Stimulated activated CD4-positive, alpha-beta T cell treated with anti-CD3 and anti-CD28 coated beads, Interleukin-2, amount 100 ng/mL, for 4 hours (primary cell): ENCODE measurements at places on chromosomes 4 and X.

DNA sequence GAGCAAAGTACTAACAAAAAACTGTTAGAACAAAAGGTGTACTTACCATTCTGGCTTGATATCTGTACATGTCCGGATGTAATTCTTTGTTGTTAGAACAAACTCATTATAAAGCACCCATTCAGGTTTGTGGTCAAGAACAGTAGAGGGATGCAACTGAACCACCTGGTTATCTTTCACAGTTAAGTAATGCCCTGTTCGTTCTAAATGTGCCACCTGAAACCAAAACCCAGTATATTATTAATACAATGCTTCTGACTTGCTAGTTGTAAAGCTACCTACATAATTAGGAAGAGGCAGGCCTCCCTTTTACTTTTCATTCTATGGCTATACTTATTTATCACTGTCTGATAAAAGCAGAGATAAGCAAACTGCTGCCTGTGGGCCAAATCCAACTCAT lies 54.8 kb downstream of the DHX15 start:
- DNase-seq: no peak

DNA sequence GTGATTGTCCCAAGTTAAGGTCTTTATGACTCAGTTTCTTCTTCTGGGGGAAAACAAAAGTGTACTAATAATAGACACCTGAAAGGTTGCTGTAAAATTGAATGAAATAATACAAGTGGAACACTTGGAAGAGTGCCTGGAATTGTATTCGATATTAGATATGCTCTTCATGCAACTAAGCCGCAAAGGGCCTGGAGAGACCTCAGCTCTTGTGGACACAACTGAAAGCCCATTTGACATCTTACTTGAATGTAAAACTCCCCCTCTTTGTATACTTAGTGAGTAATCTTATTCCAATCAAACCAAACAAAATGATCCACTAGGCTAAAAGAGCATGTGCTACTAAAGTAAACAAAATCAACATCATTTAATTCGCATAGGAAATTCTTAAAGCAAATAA lies 511 bp upstream of the MAP9 start:
- no peak for DNase-seq

DNA sequence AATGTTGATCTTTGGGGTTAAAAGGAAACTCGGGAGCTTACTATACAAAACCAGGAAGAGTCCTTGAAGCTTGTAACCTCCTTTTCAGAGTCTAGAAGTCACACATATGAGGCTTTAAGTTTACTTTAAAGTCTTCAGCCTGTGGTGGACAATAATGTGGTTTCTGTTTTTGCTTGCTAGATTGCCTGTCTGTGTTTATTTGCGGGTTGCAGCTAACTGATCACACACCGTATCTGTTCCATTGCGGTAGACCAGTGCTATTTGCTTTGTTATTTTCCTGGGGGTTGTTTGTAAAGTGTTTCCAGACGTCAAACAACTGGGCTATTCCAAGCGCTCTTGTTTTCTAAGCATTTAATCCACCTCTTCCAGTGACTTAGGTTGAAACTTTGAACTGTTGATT lies 143.0 kb upstream of the GYPA start:
- no peak for DNase-seq

GRCh38 chr4:151950993-151951670 lies 190.3 kb upstream of the GATB start:
- no peak for DNase-seq

- DNase-seq: no peak
These were observed 12.7 kb upstream of the PAQR3 start for GRCh38 chr4:78951862-78952472.

GRCh38 chr4:174742561-174742960 lies 86.5 kb downstream of the GLRA3 start:
- no peak for DNase-seq

DNA sequence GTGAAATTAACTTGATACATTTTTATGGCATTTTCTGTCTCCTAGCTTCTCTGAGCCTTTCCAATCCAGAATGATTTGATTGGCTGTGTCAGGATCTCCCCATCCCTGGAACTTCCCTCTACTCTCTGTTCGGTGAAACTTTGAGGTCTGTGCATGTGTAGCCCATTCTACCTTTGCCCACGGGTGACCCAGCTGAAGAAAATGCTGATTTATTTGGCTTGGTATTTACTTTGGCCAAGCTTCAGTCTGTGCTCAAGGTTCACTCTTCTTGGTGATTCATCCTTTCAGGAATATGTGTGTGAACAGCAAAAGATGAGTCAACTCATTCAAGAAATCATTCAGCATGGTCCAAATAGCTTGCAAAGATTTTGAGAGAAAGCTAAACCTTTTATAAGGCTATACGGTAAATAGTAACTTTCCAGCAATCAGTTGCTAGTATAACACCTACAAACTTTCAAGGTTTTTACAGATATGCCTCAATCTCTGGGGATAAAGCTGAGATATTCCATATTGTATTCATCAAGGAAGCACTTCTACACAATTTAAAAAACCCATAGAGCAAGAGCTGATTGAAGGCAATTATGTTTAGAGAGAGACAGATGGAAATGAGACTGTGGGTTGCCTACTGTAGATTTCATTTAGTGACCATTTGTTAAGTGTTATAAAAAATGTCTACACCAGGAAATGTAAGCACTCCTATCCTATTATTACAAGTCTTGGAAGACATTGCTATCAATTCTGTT lies 233.9 kb upstream of the CXXC4 start:
- DNase-seq: no peak

- no peak for DNase-seq
These were observed 49.5 kb downstream of the HS6ST2 start for GRCh38 chrX:132908891-132909290.

DNA sequence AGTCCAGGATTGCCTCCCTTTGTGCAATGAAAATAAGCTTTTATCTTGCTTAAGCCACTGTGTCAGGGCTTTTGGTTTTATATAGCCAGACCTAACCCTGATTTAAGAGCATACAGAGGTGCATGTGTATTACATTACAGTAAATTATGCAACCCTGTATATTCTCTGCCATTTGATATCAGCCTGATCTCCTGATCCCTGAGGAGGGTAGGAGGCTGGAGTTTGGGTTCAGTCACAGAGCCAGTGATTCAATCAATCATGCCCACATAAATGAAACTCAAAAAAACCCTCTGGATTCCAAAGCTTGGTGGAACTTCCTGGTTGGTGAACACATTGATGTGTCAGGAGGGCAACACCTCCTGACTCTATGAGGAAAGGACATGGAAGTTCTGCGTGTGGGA lies 7.3 kb upstream of the KLHL8 start:
- no peak for DNase-seq

DNA sequence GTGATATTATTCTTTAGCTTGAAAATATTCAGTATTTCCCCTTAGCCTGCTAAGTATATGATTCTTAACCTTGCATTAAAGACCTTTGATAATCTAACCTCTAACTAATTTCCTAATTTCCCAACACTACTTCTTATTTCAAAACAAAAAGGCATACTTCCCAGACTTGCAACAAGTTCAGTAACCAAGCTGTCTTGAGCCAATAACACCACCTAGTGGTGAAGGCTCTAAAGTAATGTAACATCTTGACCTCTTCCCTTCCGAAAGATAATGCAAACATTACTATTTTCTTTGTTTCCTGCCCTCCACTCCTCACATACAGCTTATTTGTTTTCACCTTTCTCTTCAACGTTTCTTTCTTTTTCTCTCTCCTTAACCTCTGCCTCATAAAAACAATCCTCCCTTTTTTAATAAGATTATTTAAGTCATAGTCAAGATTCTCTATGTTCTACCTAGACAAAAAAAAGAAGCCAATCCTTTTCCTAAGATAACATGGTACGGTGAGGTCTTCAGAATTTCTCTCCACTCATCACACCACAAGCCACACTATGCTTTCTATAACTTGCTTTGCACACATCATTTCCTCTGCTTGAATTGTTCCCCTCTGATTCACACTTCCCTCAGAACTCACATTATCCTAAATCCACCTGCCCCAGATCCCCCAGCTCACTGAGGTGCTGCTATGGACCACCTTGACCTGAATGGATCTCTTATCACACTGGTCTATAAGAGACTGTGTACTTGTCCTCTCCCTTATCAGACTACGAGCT lies 3.5 kb downstream of the FAT1 start:
- DNase-seq: no peak

- DNase-seq: no peak
These were observed 13.8 kb downstream of the SH3BP2 start for GRCh38 chr4:2806390-2807355.

DNA sequence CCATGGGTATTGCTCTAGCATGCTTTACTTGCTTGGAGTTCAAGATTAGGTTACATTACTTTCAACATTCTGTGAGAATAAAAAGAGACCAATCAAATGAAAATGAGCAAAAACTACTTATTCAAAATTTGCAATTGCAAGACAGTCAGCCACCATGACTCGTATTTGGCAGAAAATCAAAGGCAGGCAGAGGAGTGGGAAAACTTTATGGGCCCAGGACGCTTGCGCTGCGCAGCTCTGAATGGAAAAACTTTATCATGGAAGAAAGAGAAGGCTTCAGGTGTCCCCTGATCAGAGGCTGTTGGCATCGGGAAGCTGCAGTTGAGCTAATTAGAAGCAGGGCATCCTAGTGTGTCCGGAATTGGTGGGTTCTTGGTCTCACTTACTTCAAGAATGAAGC lies 250.6 kb downstream of the USP46 start:
- DNase-seq: no peak

- no peak for DNase-seq
These were observed 148.4 kb upstream of the GPC4 start for GRCh38 chrX:133563705-133564104.

GRCh38 chr4:106971636-106972035 lies 64.5 kb downstream of the DKK2 start:
- DNase-seq: no peak

- DNase-seq: no peak
These were observed 3.1 kb upstream of the SLC6A8 start for GRCh38 chrX:153684467-153685155.

DNA sequence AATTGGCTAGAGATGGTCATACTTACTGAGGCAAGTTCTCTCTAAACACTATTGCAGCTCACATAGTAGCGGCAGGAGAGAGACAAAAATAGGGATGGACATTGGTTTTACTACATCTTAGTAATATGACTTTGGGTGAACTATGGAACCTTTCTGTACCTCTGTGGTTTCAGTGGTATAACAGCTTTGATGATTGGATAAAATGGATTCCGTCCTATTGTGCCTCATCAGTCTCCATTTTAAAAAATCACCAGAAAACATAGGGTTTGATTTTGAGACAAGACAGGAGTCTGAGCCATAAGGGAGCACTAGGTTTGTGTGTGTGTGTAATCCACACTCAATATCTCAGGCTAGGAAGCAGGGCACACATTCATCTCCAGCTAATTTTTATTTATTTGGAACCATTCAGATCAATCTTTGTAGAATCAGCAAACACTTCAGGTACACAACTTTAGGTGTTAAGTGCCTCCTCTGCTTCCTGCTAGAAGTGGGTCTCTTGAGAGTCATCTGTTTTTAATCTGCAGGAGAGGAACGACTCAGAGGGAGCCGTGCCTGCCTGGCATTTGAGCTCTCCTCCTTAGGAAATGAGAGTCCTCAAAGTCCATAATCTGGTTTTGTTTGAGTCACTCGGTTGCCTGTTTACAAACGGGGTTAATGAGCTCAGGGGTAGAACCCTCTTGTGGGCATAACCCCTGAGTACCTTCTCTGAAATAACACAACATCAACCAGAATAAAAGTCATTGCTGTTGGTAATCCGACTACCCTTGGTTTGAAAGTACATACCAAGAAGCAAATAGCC lies 238.5 kb upstream of the BOD1L1 start:
- no peak for DNase-seq

DNA sequence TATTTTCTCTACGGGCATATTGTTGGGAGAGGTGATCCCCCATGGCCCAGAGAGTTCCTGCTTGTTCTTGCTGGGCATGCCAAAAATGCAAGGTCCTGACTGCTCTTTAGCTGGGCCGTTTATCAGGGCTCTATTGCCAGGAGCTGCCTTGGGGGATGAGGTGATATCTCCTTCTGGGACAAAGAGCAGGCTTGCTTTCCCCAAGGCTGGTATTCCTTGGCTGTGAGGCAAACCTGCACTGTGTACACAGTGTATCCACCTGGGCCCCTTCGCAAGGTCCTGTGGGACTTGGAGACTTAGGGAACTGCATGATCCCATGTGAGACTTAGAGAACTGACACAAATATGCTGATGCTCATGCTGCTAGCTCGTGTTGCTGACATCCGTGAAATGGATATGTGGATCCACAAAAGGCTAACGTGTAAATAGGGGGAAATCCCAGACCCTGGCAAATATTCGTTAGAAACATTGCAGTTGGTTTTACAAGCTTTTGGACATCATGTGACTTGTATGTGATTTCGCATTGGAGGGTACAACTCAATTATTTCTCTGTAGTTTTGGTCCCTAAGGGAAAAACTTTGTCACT lies 24.4 kb upstream of the ZFX start:
- no peak for DNase-seq

- no peak for DNase-seq
These were observed 4.3 kb upstream of the MID1IP1 start for GRCh38 chrX:38796946-38797345.

- no peak for DNase-seq
These were observed 20.5 kb upstream of the WDR44 start for GRCh38 chrX:118325453-118325852.

DNA sequence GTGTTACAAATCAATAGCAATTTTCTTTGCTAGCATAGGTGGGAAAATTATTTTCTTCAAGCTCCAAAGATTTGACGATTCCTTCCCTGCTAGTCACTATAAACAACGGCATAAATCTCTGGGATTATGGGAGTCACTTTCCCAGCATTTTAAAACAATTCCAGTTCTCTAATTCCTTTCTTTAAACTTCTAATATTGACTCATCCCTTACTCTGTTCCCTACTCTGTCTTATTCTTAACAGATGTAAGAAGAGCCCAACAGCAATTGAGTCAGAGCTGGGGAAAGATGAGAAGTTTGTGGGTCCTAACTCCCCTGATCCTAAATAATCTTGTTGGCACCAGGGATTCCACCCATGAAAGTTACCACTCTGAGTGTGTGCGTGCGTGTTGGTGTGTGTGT lies 47.4 kb upstream of the IL21 start:
- no peak for DNase-seq
